CD4-positive, alpha-beta T cell (primary cell): ENCODE measurements at places on chromosomes 4 and X. TPM values are rescaled to one million over a fixed set of nuclear protein-coding genes. Genes with fewer than 3 reads are reported as not detected.

MAGEE2 gene
- not detected for total RNA-seq

SFRP2 gene
- total RNA-seq: not detected

KIF4A gene
- total RNA-seq: 0.19 TPM

TEC gene
- 2.8 TPM for total RNA-seq

GLOD5 gene
- total RNA-seq: not detected

BMPR1B gene
- total RNA-seq: not detected

SMIM10L2A gene
- total RNA-seq: 1.3 TPM

TCEAL2 gene
- 0.59 TPM for total RNA-seq

MAPK10 gene
- total RNA-seq: 0.36 TPM

HPGD gene
- 10.4 TPM for total RNA-seq

PDGFRA gene
- not detected for total RNA-seq

PNMA6F gene
- total RNA-seq: not detected

AFM gene
- total RNA-seq: not detected

MAGEC1 gene
- not detected for total RNA-seq

TLL1 gene
- not detected for total RNA-seq

HTRA3 gene
- total RNA-seq: not detected

DKC1 gene
- 58.6 TPM for total RNA-seq

HMGN5 gene
- total RNA-seq: 1.5 TPM

KIAA0232 gene
- total RNA-seq: 15.3 TPM

EGFL6 gene
- total RNA-seq: not detected

ACE2 gene
- not detected for total RNA-seq

SPOCK3 gene
- total RNA-seq: not detected

CCNA2 gene
- 0.34 TPM for total RNA-seq

CXCL6 gene
- total RNA-seq: not detected

CLDN22 gene
- total RNA-seq: not detected

UCP1 gene
- total RNA-seq: not detected

TMEM31 gene
- not detected for total RNA-seq

GCNA gene
- total RNA-seq: 1.7 TPM

CABS1 gene
- not detected for total RNA-seq

FGG gene
- not detected for total RNA-seq

CT47B1 gene
- total RNA-seq: not detected

ANOS1 gene
- not detected for total RNA-seq
